KBM-7 (cell line): ENCODE measurements at places on chromosomes 6 and 20.

- no peak for DNase-seq
Observed at GRCh38 chr6:25193460-25194171, 85.6 kb upstream of the CARMIL1 start.

GRCh38 chr6:12348530-12349511, 58.7 kb downstream of the EDN1 start:
- no peak for DNase-seq

GRCh38 chr20:39248171-39248861, 286.2 kb downstream of the DHX35 start:
- DNase-seq: no peak

DNA sequence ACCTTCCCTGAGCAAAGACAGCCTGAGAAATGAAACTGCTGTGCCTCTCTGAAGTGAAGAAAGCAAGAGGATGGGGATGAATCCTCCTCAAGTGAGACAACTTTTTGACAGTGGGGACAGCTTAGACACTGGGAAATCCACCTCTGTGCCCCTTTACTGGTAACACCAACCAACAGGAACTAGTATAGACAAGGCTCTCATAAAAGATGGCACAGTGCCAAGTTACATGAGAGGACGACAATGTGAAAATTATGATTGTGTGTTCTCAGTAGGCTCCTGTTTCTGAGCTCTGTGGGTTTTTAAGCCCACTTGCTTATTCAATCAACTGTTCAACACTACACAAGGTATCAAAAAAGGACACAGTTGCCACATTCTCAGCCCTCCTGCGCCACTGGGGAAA, 41.6 kb upstream of the LYRM2 start:
- no peak for DNase-seq

GRCh38 chr6:53623497-53623896, 42.1 kb downstream of the KLHL31 start:
- peak; percentile 85 for DNase-seq

DNA sequence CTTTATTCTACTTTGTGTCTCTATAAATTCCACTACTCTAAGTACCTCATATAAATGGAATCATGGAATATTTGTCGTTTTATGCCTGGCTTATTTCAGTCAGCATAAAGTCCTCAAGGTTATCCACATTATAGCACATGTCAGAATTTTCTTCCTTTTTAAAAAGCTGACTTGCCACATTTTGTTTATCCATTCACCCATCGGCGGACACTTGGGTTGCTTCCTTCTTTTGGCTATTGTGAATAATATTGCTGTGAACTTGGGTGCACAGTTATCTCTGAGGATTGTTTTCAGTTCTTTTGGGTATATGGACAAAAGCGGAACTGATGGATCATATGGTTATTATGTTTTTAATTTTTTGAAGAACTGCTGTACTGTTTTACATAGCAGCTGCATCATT, 39.1 kb upstream of the ME1 start:
- no peak for DNase-seq
